COLO829 (cell line): ENCODE measurements at places on chromosomes 11 and 22.

GRCh38 chr11:114164546-114164945 is 105.0 kb downstream of the ZBTB16 start:
- no peak for DNase-seq

GRCh38 chr11:60788401-60789125 is 3.4 kb downstream of the MS4A10 start:
- no peak for DNase-seq

- DNase-seq, result no peak
These were observed 18.3 kb downstream of the RGL4 start for GRCh38 chr22:23709107-23709506.

- no peak for DNase-seq
These were observed 75.6 kb downstream of the BRD1 start for GRCh38 chr22:49751966-49752597.
